NCI-H345 (cell line): ENCODE measurements at places on chromosomes 1 and 21.

DNA sequence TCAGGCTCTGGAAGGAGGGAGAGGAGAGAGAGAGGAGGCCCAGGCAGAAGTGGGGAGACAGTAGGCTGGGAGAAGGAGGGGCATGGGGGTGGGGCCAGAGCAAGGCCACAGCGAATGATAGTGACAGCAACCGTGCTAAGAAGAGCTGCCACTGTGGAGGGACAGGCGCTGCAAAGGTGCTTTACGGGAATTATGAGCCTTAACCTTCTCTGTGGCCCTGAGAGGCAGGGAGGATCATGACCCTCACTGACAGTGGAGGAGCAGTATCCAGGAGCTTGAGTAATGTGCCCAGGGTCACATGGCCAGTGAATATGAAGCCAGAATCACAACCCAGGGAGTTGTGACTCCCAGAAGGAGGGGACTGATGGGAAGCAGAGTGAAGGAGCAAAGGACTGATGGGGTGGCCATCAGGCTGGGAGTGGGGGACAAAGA lies 53.4 kb upstream of the RPL11 start:
- DNase-seq = no peak

DNA sequence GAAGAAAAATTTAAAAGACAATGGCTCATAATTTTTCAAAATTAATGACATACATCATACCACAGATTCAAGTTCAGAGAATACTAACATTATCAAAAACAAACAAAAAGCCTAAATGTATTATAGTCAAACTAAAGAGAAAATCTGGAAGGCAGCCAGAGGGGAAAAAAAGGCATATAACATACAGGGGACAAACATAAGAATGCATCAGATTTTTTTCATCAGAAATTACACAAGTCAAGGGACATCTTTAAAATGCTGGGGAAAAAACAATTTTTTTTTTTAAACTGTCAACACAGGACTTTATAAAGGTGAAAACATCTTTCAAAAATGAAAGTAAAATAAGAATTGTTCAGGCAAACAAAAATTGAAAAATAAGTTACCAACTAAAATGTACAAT lies 478.4 kb upstream of the PLXNA2 start:
- no peak for DNase-seq

DNA sequence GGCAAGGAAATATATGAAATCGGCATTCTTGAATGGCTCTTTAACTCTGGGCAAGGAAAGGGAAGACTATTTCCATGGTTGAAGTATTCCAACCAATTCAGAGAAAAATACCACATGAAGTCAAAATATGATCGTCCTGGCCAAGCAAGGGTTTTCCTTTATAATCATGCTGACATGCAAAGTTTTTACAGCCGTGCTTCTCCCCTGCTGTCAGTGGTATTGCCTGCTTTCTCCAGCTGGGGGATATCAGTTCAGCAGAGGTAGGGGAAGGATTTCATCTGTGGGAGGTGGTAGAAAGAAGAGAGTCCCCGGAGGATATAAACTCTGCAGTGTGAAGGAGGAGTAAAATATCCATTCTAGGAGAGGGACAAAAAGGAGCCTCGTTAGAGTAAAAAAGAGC lies 322.8 kb downstream of the PAPPA2 start:
- DNase-seq = no peak

DNA sequence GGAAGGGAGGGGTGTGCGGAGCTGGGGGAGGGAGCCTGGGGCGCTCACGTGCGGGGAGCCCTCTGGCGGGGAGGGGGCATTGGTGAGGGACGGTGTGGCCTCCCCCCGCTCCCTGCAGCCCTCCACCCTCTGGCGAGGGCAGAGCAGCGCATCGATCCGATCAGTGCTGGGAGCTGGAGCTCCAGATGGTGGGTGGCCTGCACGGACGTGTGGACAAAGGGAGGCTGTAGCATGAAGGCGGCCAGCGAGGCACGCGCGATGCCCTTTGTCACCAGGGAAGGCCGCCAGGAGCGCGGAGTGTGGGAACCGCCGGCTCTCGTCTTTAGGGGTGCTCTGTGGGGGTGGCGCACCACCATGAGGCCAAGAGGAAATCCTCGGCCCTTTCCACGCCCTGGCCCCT lies 5.4 kb upstream of the HES5 start:
- DNase-seq = no peak

DNA sequence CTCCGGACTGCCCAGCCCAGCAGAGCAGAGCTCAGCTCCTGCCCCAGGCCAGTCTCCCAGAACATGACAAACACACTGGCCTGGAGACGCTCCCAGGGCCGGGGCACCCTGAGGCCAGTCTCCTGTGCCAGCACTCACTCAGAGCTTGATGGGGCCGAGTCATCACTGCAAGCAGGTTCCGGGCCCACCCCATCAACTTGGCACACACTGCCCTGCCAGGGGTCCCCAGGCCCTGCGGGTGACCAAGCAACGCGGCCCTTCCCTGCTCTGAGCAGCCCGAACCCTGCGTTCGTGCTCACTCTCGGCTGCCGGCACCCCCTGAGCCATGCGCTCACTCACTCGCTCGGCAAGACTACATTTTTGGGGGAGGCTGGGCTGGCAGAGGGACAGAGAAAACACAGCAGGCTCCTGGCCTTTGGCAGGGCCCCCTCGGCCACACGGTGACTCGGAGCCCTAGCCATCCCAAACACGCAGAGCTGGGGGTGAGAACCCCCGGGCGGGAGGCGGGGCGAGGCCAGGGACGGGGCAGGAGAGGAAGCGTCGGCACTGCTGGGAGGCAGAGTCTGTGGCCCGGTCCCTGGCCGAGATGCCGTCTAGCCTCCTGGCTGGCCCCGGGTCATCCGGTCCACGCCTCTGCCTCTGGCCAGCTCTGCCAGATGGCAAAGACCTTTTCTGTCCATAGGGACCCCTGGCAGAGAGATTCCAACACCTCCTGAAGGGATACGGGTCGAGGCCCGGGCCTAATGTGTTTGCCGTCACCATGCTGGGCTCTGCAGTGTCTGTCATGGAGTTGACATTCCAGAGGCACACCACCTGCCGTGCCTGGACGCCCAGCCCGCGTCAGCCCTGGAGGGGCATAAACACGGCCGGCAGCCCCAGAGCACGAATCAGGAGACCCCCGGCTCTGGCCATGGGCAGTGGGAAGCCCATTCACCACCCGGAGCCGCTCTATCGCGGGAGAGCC lies 68.0 kb downstream of the MEGF6 start:
- no peak for DNase-seq

DNA sequence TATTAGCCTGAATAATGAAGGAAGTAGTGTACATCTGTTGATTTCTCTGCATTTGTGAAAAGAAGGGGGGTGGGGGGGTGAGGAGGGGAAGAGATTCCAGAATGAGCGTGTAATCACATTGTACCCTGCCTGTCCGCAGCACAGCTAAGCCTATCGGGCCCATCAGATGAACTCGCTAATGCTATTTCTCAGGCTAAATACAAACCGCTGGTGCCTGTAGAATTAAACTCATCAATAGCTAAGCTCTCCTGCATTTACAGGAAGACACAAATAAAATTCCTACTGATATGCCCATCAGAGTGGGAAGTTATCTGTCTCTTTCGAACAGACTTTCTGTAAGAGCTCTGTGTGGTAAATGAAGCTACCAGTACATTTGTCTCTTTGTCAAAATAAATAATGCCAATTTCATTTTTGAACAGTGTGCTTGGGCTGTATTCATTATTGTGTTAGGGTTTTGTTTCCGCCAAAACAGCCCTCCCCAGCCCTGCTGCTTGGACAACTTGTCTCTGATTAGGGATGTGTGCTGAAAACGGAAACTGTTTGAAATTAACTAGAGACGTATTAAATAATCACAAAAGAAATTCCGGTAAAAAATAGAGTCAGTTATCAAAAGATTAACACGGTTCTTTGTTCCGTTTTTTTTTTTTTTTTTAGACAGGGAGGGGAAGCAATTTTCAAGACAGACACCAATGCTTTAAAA lies 305.4 kb downstream of the TTLL7 start:
- DNase-seq = peak; percentile 31

DNA sequence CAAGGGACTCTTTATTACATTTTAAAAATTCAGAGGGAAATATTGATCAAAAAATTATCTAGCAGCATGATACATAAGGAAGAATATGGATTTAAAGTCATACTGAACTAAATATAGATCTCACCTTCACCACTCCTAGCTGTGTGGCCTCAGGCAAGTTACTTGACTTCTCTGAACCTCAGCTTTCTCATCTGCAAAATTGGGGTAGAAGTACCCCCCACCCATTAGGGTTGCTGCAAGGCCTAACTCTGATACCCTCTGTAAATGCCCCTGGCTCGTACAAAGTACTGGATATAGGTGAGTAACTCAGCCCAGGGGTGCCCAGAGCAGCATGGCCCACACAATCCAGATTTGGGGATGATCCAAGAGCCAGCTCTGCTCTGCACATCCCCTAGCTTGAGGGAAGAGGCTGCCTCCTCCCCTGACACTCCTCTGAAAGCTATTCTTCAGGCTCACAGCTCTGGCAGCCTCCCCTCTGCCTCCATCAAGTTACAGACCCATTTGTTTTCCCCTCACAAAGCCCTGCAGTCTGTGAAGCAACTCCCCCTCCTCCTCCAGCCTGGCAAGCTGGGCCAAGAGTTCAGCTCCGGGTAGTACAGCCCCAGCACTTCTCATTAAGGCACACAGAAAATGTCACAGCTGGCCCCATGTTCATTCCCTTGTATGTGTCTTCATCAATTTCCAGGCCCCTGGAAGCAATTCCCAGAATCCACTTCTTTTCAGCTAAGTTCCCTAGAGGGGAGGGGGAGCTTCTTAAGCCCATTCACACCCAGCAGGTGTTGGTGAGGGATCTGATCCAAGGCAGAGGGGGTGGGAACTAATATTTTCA lies 143.7 kb downstream of the PLPP3 start:
- DNase-seq = no peak

DNA sequence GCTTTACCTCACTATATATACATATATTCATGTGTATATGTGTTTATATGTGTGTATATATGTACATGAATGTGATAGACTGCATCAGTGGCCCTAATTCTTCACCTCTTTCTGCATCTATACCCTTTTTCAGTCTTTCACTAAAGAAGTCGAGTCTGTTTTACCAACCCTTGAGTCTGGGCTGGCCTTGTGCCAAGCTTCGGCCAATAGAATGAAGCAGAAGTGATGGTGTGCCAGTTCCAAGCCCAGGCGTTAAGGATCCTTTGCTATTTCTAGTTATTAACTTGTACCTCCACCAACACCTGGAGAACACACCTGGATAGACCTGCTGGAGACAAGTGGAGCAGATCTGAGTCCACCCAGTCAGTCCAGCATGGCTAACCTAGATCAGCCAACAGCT lies 61.6 kb upstream of the PPM1J start:
- DNase-seq = no peak

- no peak for DNase-seq
These were observed 233.1 kb downstream of the RERE start for GRCh38 chr1:8584316-8584715.

GRCh38 chr1:200036619-200037270 lies 9.2 kb downstream of the NR5A2 start:
- no peak for DNase-seq

- DNase-seq = no peak
These were observed 104.4 kb downstream of the PTPN14 start for GRCh38 chr1:214446772-214447556.

DNA sequence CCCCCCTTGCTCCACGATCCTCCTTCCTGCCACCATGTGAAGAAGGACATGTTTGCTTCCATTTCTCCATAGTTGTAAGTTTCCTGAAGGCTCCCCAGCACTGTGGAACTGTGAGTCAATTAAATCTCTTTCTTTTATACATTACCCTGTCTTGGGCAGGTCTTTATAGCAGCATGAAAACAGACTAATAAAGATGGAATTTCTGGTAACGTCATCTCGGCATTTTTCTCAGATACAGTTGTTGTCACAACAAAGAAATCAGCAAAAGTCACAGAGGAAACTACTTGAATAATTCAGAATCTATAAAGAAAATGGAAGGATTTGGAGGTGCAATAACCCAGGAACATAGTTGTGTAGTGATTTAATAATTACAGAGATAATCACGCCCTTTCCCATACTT lies 4.4 kb downstream of the APCS start:
- no peak for DNase-seq

DNA sequence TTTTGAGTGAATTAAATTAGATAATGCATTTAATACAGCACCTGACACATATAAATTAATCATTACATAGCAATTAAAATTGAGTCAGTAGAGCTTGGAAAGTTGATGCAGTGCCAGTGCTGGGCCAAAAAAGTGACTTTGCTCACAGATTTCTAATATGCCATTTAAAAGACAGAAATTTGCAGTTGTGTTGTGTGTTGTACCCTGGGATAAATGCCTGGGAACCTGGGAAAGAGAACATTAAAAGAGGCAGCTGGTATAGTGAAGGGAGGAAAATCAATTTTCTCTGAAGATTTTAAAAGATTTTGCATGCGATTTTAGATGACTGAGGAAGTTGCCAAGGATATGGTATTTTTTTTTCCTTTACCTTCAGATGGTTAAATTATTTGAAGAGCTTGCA lies 10.9 kb upstream of the CFH start:
- no peak for DNase-seq

- no peak for DNase-seq
These were observed 1251.1 kb downstream of the AMY1C start for GRCh38 chr1:105000793-105001192.

GRCh38 chr1:95953015-95953414 lies 719.0 kb downstream of the RWDD3 start:
- peak; percentile 3 for DNase-seq

GRCh38 chr1:167463080-167463479 lies 55.2 kb downstream of the CD247 start:
- no peak for DNase-seq

DNA sequence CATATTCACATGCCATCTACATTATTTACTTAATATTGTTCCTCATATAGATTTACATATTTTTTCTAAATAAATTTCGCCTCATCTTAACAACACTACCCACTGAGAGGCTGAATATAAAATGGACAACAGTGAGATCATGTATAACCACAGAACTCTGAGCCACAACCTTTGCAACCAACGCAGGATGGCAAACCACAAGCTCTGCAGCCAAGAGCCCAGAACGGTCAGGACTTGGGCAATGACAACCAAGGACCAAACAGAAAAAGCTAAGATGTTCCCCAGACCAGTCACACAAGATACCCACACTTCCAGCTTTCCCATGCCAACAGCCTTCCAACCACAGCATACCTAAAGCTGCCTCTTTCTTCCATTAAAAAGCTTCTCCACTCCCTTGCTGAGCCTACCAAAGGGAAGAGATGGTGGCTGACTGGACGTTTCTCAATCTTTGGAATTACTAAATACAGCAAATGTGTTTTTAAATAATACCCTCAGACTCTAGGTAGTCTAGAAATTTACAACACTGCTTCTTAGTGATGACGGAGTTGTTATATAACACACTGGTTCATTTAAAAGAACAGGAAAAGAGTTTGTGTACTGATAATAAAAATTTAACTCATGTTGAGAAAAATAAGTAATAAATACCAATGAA lies 117.9 kb downstream of the AKT3 start:
- no peak for DNase-seq

- no peak for DNase-seq
These were observed 46.0 kb downstream of the KCNK2 start for GRCh38 chr1:215128504-215128903.

- no peak for DNase-seq
These were observed 22.0 kb downstream of the PIGM start for GRCh38 chr1:160009801-160010200.

DNA sequence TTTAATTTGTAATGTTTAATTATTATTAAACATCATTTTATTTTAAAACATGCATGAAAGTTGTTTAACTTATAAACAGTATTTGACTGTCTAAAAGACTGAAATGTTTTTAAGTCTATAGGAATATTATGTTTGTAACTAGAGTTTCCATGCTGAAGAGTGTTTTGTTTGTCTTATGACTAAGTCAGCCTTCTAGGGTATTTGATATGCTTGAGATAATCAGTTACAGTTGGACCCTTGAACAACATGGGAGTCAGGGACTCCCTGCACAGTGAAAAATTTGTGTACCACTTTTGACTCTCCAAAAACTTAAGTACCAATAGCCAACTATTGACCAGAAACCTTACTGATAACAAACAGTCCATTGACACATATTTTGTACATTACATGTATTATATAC lies 45.5 kb upstream of the KANK4 start:
- DNase-seq = no peak
